ENCODE measurements at places on chromosomes 16 and 17.
A peak's percentile ranks its signal among the peaks of the same experiment; 100 is the strongest.

GRCh38 chr16:53068423-53068833 lies 13.6 kb downstream of the CHD9 start:
- DNase-seq: peak; percentile 19

DNA sequence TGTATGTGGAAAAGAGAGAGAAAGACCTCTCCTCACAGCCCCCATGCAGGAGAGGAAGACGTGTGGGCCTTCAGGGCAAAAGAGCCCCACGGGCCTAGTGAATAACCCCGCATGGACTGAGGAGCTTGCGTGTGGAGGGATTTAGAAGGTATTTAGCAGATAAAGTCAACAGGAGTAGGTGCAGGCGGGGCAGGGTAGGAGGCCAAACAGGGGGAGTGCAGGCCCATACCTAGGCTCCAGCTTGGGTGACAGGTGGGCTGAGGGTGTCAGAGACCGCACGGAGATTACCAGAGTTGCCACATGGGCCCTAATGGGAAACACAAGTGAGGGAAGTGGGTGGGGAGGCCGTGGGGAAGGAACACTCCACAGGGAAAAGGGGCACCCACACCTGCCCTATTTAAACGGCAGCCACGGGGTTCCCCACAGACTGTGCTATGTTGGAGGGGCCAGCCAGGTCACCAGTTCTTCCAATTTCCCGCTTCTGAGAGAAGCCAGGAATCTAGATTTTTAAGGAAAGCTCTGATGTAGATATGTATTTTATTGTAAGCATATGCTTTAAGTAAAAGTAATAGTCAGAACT lies 8.2 kb upstream of the CNGB1 start:
- DNase-seq: no peak

GRCh38 chr17:17999364-18000029 lies 26.8 kb downstream of the DRC3 start:
- DNase-seq: no peak

GRCh38 chr17:33520426-33521330 lies 227.6 kb upstream of the ASIC2 start:
- DNase-seq: peak; percentile 63

- DNase-seq: no peak
Observed at GRCh38 chr16:54375071-54375470, 88.5 kb upstream of the IRX3 start.

DNA sequence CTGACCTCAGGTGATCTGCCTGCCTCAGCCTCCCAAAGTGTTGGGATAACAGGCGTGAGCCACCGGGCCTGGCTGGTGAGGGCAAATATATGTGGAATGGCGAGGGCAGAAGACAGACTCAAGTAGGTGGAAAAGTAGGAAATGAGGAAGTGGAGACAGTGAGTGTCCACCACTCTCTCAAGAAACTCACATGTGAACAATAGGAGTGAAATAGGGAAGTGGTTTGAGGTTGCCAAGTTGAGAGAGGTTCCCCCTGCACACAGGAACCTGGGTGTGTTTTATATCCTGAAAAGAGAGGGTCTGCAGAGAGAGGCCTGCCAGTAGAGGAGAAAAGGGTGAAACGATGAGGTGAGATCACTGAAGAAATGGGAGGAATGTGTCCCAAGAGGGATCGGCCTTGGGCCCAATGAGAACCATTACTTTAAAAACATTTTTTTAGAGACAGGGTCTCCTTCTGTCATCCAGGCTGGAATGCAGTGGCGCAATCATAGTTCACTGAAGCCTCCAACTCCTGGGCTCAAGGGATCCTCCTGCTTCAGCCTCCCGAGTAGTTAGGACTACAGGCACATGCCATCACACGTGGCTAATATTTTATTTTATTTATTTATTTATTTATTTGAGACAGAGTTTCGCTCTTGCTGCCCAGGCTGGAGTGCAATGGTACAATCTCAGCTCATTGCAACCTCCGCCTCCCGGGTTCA lies 17.1 kb upstream of the CORO1A start:
- no peak for DNase-seq

DNA sequence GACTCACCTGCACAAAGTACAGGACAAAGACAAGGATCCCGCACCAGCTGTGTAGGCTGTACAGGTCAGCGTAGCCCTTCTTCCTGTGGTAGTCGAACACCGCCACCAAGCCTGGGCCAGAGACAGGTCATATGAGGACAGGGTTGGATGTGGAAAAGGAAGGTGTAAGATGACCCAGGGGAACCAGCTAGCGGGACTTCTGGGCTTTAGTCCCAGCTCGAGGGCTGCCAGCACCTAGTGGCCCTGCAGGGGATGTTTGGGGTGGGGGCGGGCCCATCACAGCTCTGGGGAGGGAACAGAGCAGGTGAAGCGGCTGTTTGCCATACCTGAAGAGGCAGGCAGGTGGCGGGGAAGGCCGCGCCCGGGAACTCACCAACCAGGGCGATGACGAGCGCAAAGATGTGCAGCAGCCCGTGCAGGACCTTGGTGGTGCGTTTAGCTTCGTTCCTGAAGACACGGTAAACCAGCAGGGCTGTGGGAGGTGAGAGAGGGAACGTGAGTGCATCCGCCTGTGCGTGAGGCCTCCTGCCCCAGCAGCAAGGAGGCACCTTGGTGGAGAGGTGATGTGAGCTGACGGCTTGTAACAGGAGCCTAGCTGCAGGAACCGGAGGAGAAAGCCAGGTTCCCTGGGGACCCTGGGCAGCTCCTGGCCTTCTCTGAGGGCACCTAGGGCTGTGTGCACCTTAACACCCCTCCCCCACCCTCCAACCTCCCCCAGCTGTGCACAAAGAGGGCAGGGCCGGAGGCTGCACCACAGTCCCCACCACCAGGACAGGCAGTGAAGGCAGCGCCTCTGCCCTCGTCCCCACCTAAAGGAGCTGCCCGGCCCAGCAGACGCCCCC lies 10.2 kb downstream of the CYB561 start:
- no peak for DNase-seq

DNA sequence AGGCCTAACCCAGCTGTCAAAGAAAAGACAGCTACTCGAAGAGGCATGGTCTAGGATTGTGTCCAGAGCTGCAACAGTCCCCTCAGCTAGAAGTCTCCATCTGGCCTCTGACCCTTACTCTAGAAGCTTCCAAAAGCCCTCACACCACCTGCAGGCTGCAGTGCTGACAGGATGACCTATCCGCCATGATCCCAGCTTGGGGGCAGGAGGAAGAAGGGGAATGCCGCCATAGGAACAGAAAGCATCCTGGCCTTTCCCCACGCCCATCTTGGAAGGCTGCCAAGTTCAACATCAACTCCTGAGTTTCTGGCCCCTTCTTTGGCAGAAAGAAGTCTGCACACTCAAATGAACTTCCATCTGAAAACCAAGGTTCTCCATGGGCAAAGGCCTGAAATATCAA lies 3.1 kb upstream of the KRT36 start:
- no peak for DNase-seq

All from activated T-cell treated with anti-CD3 and anti-CD28 coated beads, Interleukin-2, amount 50 U/mL, for 48 hours (primary cell).